Activated naive CD8-positive, alpha-beta T cell treated with anti-CD3 and anti-CD28 coated beads for 36 hours (primary cell): ENCODE measurements at places on chromosomes 12 and 14. TPM values are rescaled to one million over a fixed set of nuclear protein-coding genes. Genes with fewer than 3 reads are reported as not detected.

Gene TMEM132D
- not detected for total RNA-seq

- no peak for DNase-seq
- peaks cover 11% of the 10 kb centered on the region for H3K4me1 ChIP-seq
- no peak overlapping the region for H3K27ac ChIP-seq
- H3K27me3 ChIP-seq: no peaks in the 10 kb centered on the region
- no peak overlapping the region for H3K4me3 ChIP-seq
These were observed 8.2 kb upstream of the CLEC2A start for GRCh38 chr12:9940375-9940774.

DNA sequence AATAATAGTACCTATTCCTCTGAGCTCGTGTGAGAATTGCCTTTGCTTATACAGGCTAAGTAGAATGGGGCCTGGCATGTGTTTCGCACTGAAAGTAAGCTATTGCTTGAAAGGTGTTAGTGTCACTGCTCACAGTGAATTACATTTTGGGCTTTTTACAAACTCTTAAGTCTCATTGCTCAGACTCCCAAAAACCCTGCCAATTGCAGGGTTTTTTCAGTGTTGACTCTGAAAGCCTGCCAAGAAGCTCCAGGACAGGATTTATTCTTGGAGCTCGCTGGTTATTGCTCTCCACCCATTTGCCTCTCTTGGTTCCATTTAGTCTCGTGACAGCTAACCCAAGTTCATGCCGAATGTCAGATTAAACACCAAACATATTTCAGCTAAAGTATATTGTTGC is 39.8 kb downstream of the NOPCHAP1 start:
- no peak overlapping the region for H3K4me3 ChIP-seq
- H3K27me3 ChIP-seq: no peaks in the 10 kb centered on the region
- H3K36me3 ChIP-seq: peaks cover under 1% of the 10 kb centered on the region
- no peak overlapping the region for H3K27ac ChIP-seq

Gene GPR84
- 0.62 TPM for total RNA-seq

GRCh38 chr14:52740751-52741150 is 10.8 kb downstream of the STYX start:
- H3K4me1 ChIP-seq: peaks cover 62% of the 10 kb centered on the region
- DNase-seq: no peak
- H3K4me3 ChIP-seq: no peak overlapping the region
- H3K27me3 ChIP-seq: no peaks in the 10 kb centered on the region
- H3K27ac ChIP-seq: peak overlapping the region; percentile 36

GRCh38 chr14:103514596-103515421 is 7.8 kb downstream of the CKB start:
- H3K27me3 ChIP-seq: no peaks in the 10 kb centered on the region
- H3K4me3 ChIP-seq: no peak overlapping the region
- no peak overlapping the region for H3K27ac ChIP-seq
- no peak for DNase-seq
- H3K4me1 ChIP-seq: peaks cover 9% of the 10 kb centered on the region
- peaks cover 4% of the 10 kb centered on the region for H3K36me3 ChIP-seq

DNA sequence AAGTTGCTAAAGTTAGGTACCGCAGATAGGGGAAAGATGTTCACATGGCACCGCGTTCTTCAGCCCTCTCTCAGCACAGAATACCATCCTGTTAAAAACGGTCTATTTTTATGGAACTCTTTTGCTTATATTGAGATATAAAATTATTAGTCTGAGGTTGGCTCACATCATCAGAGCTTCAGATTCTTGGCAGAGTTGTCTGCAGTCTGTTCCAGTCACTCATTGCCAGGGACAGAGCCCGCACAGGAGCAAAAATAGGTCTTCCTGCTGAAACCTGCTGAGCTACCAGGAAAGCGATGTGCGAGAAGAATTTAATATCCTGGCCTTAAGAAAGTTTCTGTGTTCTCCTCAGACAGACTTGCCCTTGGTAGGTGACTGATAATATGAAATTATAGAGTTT is 249.8 kb downstream of the VRK1 start:
- no peak overlapping the region for H3K4me3 ChIP-seq
- DNase-seq: no peak
- H3K4me1 ChIP-seq: no peaks in the 10 kb centered on the region
- no peaks in the 10 kb centered on the region for H3K36me3 ChIP-seq
- no peaks in the 10 kb centered on the region for H3K27me3 ChIP-seq

- no peaks in the 10 kb centered on the region for H3K27me3 ChIP-seq
- H3K4me1 ChIP-seq: peaks cover 71% of the 10 kb centered on the region
- H3K27ac ChIP-seq: peak overlapping the region; percentile 70
- H3K4me3 ChIP-seq: no peak overlapping the region
- DNase-seq: no peak
- peaks cover 79% of the 10 kb centered on the region for H3K36me3 ChIP-seq
These were observed 137.8 kb downstream of the PRKCH start for GRCh38 chr14:61459229-61459628.

GRCh38 chr14:30234966-30235365 is 307.3 kb upstream of the PRKD1 start:
- H3K27ac ChIP-seq: no peak overlapping the region
- no peak for DNase-seq
- H3K4me3 ChIP-seq: no peak overlapping the region
- H3K36me3 ChIP-seq: no peaks in the 10 kb centered on the region
- H3K27me3 ChIP-seq: peaks cover 4% of the 10 kb centered on the region

DNA sequence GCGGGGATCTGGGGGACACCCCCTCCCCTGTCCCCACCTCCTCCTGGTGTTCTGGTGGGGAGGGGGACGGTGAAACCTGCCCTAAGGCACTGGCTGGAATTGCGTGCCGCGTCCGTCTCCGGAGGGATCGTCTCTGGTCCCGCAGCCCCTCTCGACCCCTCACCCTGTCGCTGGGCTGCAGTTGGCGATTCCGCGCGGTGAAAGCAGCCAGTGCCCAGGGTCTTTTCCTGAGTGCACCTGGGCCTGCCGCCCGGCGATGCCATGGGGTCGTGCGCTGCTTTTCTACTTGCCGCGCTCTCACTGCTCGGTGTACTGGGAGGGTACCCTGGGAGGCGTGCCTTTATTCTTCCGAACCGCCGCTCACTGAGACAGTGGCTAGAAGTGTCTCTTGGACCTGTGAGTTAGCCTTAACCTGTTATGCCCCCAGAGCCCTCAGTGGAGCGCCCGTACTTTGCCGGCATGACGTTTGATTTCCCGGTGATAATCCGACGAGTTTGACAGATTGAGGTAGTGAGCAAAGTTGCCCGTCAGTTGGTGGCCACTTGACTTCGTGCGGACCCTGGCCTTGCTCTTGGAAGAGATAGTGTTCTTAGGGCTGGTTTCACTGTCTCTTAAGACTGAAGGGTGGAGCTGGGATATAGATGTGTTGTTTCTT is 788 bp downstream of the SFSWAP start:
- peak; percentile 14 for DNase-seq
- peaks cover 16% of the 10 kb centered on the region for H3K36me3 ChIP-seq
- peaks cover 26% of the 10 kb centered on the region for H3K4me1 ChIP-seq
- peak overlapping the region; percentile 97 for H3K27ac ChIP-seq
- peak overlapping the region; percentile 94 for H3K4me3 ChIP-seq

DNA sequence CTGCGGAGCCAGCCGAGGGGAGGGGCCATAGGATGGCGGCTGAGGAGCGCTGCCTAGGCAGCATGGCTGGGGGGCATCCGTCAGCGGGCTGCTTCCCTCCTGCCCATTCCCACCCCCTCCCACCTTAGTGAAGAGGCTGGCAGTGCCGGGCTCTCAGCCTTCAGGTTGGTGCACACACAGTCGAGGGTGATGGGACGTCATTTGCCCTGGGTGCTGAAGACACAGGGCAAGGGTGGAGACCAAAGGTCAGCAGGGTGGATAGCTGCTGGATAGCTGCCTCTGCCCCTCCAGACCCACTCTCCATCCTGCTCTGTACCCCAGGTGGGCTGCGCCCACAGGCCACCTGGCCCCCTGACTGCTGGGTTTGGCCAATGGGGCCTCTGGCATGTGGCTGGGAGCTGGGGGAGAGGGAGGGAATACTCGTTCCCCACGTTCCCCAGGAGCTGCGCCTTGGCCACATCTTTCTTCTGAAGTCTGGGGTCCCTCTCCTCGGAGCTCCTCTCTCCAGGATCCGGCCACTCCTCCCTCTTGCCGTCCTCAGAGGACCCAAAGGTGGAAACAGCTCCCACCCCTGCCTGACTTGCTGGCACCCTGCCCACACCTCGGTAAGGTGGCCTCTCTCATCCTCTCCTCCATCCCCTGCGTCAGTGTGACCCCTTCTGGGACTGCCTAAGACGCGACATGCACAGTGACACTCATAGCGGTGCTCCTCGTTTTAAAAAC is 11.2 kb upstream of the CDC42BPB start:
- H3K36me3 ChIP-seq: no peaks in the 10 kb centered on the region
- H3K4me1 ChIP-seq: no peaks in the 10 kb centered on the region
- no peak for DNase-seq
- no peak overlapping the region for H3K27ac ChIP-seq
- peaks cover 4% of the 10 kb centered on the region for H3K27me3 ChIP-seq
- no peak overlapping the region for H3K4me3 ChIP-seq

GRCh38 chr12:1083889-1084262 is 92.9 kb downstream of the ERC1 start:
- peaks cover 3% of the 10 kb centered on the region for H3K36me3 ChIP-seq
- no peaks in the 10 kb centered on the region for H3K27me3 ChIP-seq
- H3K4me3 ChIP-seq: no peak overlapping the region
- DNase-seq: no peak
- peaks cover 11% of the 10 kb centered on the region for H3K4me1 ChIP-seq

- no peak overlapping the region for H3K4me3 ChIP-seq
- no peaks in the 10 kb centered on the region for H3K27me3 ChIP-seq
- no peak for DNase-seq
- H3K4me1 ChIP-seq: no peaks in the 10 kb centered on the region
These were observed 168.5 kb downstream of the NAV3 start for GRCh38 chr12:77999074-77999715.

- H3K27me3 ChIP-seq: no peaks in the 10 kb centered on the region
- H3K4me3 ChIP-seq: no peak overlapping the region
- DNase-seq: no peak
- H3K27ac ChIP-seq: peak overlapping the region; percentile 74
- H3K4me1 ChIP-seq: peaks cover 29% of the 10 kb centered on the region
These were observed 92.7 kb downstream of the LRRC74A start for GRCh38 chr14:76918782-76919394.

DNA sequence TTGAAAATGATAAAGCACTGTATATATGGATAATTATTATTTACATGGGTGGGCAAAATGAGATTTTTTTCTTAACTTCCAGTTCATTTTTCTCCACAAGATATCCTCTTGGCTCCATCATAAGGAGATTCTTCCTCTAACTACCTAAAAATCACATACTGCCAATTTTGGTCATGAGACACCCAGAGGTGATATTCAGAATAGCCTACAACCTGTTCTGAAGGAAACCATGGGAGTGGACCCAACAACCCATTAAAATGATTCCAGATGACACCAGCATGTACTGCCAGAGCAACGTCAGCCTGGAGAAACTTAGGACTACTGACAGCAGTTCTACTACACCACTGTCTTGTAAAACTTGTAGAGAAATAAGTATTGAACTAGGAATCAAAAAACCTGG is 136.3 kb upstream of the TMPO start:
- DNase-seq: no peak
- no peaks in the 10 kb centered on the region for H3K36me3 ChIP-seq
- H3K27me3 ChIP-seq: peaks cover 26% of the 10 kb centered on the region
- H3K4me3 ChIP-seq: no peak overlapping the region

Gene SYNDIG1L
- total RNA-seq: not detected

GRCh38 chr12:104673696-104674482 is 217.1 kb downstream of the CHST11 start:
- H3K4me1 ChIP-seq: peaks cover 48% of the 10 kb centered on the region
- H3K27me3 ChIP-seq: no peaks in the 10 kb centered on the region
- no peak for DNase-seq
- H3K36me3 ChIP-seq: peaks cover 6% of the 10 kb centered on the region

DNA sequence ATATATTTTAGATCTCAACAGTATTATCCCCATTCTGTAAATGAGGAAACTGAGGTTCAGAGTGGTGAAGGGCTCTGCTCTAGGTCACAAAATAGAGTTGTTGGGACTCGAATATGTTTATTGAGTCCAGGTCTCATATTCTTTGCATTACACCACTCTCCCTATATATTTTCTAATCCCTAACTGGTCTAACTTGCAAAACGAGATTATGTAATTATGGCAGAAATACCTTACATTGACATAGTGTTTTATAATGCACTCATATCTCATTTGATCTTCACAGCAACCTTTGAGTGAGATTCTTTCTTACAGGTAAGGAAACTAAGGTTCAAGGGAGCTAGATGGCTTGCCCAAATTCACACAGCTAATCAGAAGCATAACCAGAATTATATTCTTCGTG is 106.9 kb upstream of the LRIG3 start:
- DNase-seq: no peak
- H3K27me3 ChIP-seq: no peaks in the 10 kb centered on the region
- no peak overlapping the region for H3K27ac ChIP-seq

DNA sequence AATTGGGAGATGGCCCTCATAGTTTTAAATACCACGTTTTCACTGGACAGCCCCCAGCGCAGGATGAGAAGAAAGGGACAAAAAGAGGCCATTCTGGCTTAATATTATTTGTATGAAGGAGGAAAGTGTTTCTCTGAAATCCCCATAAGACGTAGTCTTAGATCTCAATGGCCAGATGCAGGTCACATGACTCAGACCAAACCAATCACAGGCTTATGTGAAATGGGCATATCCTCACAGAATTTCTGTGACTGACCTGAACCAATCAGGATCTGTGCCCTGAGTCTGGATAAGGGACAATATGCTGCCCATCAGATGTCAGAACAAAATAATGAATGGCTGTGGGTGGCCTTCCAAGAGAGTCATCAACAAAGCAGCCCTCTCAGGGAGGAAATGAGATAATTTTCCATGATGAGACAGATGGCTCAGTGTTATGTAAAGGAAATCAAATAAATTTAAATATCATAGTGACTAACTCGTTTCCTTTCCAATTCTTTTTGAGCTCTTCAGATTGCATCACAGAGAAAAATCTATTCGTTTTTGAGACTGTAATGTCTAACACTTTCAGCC is 1009.5 kb upstream of the TMEM132C start:
- DNase-seq: no peak
- no peaks in the 10 kb centered on the region for H3K4me1 ChIP-seq
- no peaks in the 10 kb centered on the region for H3K27me3 ChIP-seq
- no peaks in the 10 kb centered on the region for H3K36me3 ChIP-seq
- H3K27ac ChIP-seq: no peak overlapping the region

Gene ITGB7
- 105 TPM for total RNA-seq

DNA sequence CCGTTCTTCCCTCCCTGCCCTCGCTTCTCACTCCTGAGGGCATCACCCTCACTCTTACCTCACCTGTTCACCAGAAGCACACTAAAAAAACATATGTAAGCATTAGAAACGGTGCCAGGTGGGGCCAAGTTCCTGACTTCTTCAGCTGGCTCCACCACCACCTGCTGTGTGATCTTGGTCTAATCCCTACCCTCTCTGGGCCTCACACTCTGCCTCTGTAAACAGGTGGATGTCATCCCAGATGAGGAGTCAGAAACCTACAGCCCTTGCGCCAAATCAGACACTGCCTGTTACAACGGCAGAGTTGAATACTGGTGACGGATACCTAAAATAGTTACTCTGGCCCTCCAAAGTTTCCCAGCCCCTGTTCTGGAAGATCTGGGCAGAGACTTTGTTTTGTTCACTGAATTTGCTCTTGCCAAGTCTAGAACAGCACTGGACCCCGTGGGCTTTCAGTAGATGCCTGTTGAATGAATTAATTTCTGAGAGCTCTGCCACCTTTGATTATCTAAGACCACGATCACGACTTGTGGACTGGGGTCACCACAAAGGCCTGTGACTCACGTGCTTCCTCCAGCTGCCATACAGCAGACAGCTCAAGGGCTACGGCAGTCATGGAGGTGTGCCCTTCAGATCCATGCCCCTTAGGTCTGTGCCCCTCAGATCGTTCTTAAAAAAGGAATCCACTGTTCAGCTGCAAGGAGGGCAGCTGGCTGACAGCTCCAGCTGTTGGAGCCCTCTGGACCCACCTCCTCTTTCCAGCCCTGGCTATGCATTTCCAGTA is 71.9 kb downstream of the GSC start:
- H3K36me3 ChIP-seq: no peaks in the 10 kb centered on the region
- no peaks in the 10 kb centered on the region for H3K4me1 ChIP-seq
- no peak overlapping the region for H3K4me3 ChIP-seq
- DNase-seq: no peak
